ENCODE measurements at places on chromosomes 5 and 9.

DNA sequence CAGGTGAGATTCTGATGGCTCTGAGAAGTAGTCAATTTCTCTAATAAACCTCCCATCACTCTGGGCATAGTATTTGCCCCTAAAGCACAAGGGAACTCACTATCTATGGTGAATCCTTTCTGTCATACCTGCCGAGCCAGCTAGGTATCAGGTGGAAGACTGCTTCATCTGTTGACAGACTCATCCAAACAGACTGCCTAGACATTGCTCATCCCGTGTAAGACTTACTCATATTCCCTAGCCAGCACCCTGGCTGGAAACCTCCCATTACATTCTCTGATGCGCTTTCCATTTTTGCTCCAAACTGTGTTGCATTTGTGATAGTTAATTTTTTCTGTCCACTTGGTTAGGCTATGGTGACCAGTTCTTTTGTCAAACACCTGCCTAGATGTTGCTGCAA, 595.9 kb downstream of the DNAH5 start:
- DNase-seq, result no peak

DNA sequence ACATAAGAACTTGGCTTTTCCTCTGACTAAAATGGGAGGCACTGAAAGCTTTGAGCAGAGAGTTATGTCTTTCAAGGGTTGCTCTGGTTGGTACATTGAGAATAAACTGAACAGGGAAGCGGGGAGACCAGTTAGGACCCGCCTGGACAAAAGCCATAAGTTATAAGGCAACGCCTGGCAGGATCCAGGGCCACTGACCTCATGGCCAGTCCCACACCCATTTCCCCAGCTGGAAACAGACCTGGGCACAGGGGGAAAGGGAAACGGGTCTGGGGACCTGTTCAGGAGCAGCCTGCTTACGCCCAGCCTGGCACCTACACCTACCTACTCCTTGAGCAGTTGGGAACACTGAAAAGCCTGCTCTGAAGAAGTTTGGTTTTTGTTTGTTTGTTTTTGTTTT, 1.3 kb downstream of the SPINK4 start:
- DNase-seq, result no peak

GRCh38 chr9:135830496-135830895, 76.8 kb downstream of the CAMSAP1 start:
- DNase-seq, result no peak

DNA sequence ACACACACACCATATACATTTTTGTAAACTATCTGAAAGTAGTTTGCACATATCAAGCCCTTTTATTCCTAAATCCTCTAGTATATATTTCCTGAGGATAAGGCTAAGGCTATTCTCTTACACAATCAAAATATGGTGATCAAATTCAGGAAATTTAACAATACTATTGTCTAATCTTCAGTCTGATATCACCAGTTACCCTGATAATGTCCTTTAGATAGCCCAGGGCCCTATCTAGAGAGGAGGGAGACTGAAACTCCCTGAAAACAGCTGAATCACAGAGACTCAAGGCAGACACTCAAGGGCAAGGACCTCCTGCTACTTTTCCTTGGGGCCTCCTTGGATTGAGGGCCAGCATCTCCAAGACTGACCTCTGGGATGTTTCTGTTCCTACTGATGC, 30.4 kb downstream of the PTTG1 start:
- no peak for DNase-seq

- DNase-seq, result no peak
Measured at GRCh38 chr5:10034001-10034400, 215.7 kb downstream of the ATPSCKMT start.

DNA sequence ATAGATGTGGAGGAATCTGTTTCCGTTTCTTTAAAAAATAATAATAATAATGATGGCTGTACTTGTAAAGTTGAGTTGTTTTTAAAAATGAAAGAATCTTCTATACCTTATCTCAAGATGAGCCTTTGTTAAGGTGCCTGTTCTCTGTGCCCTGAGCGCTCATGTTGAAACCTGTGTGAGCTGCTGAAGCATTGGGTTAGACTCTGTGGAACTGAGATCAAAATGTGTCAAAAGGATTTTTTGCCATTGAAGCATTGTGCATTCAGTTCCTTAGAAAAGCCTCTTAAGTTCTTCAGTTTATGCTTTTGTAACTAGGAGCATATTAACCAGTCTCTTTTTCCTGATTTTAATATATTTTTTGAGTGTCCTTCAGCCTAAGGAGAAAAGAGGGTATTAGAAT, 67.7 kb downstream of the NUP214 start:
- DNase-seq, result no peak

DNA sequence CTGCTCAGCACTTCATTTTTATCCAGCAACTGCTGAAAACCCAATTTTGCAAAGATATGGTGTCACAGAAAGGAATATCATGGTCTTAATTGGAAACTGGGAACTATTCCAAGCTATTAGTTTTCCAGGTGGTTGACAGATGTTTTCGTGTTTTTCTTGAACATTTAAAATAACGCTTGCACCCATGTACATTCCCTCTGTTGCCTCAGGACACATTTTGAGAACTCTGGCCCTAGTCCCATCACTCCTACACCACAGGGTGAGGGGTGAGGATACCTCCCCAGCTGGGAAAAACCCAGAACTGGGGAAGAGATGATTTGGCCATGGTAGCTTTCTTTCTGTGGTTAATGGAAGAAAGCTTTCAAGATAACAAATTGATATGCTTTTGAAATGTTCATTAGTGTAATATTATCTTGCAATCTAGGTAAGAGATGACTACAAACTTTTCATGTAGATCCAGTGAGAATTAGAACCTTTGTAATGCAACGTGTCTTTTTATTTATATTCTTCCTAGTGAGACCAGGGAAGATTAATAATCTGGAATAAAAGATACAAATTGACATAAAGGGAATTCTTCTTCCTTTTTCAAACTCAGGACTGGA, 627.0 kb downstream of the RAB3C start:
- no peak for DNase-seq

DNA sequence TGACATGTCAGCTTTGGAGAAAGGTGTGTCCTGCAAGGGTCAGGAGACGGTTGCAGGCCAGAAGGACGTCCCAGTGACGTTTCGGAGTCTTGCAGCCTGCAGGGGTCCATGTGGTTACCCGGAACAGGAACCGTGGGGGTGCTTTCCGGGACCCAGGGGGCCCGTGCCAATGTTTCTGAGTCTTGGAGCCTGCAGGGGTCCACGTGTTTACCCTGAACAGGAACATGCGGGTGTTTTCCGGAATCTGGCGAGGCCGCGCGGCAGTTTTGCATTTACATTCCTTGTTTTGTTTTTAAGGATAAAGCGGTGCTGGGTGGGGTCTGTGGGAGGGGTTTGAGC, 30.6 kb downstream of the NKD2 start:
- DNase-seq, result no peak

DNA sequence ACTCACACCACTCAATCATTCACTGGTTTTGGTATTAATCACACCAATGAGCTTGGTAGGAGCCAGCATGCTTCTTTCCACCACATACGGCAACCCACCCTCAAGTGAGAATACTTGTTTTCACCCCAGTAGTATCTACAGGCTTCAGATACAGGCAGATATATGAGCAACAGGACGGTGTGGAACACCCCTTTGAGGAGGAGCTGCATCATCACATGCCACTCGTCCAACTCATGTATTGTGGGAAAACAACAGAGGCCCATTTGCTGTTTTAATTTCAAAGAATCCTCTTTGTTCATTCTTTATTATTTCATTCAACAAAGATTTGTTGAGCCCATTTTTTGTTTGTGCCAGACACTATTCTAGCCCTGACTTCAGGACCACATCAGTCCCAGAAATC, 46.0 kb downstream of the RORB start:
- DNase-seq, result no peak

DNA sequence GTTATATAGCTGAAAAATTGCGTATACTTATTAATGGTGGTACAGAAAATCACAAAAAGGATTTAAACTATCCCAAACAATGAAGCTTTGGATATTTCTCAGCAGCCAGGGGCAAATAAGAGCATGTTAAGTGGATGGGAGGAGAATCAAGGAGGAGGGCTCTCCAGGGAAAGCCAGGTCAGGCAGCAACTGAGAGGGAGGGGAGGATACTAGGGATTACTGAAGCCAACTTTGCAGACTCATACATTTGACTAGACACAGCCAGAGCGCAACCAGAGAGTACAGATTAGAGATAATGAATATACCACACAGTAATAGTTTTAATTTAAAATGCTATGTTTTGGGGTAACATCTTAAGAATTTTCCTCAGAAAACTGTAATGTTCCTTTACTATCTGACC, 360.2 kb downstream of the HCN1 start:
- no peak for DNase-seq

GRCh38 chr9:105188746-105189145, 55.7 kb upstream of the SLC44A1 start:
- no peak for DNase-seq

GRCh38 chr5:148932355-148932935, 106.0 kb downstream of the ADRB2 start:
- DNase-seq, result no peak

DNA sequence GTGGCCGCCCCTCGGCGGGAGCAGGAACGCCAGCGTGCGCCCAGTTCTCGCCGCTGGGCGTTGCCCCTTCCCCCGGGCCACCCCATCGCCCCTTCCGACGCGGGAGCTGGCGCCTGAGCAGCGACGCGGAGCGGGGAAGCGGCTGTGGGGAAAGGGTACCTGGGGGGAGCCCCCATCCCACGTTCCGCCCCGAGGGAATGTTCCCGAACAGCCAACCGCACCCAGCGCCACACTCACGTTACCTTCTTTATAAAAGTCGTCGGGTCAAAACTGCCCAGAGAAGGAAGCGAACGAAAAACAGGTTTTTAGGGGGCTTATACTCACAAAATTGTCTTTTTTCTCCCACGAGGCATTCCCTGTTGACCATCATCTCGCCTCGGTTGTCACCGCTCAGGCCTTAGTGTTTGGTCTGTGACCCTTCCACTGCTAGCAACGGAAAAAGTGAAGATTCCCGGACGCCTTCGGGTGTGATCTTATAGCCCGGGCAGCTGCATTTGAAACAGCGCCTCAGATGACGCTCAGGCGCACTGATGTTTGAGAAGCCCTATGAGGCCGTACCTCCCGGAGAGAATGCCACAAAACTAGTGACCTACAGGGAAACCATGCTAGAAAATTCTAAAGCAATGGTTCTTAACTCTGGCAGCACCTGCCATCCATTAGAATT, 475 bp upstream of the GOLM1 start:
- no peak for DNase-seq

GRCh38 chr5:161165998-161166660, 314.1 kb upstream of the ATP10B start:
- DNase-seq, result no peak

GRCh38 chr5:43514471-43514815, 505 bp downstream of the C5orf34 start:
- DNase-seq, result no peak

DNA sequence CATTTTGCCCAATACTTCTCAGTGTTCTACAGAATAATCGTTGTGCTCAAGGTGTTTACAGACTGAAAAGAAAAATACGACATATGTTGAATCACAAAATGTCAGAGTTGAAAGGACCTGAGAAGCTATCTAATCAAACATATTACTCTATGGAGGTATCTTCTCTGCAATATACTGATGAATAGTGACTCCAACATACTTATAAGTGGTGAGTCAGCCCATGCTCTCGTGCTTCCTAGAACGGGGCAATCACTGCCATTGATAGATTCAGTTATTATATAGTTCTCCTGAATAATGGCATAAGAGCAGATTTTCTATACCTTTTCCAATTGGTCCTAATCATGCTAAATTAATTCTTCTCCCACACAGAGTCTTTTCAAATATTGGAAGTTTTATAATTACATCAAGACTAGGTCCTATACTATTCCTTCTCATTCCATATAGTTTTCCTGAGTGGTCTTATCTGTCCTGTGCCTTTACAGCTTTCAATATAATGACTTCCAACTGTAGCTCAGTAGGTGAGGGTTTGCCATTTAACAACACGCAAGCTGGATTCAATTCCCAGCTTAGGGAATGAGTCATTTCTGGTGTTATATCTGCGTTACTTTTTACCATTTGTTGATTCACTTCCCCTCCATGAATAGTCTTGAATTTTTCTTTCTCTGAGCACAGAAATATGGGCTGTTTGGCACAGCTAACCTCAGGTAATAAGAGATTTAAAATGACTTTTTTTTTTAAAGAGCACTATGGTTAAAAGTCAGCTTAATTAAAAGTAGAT, 81.1 kb downstream of the PLK2 start:
- DNase-seq, result no peak

DNA sequence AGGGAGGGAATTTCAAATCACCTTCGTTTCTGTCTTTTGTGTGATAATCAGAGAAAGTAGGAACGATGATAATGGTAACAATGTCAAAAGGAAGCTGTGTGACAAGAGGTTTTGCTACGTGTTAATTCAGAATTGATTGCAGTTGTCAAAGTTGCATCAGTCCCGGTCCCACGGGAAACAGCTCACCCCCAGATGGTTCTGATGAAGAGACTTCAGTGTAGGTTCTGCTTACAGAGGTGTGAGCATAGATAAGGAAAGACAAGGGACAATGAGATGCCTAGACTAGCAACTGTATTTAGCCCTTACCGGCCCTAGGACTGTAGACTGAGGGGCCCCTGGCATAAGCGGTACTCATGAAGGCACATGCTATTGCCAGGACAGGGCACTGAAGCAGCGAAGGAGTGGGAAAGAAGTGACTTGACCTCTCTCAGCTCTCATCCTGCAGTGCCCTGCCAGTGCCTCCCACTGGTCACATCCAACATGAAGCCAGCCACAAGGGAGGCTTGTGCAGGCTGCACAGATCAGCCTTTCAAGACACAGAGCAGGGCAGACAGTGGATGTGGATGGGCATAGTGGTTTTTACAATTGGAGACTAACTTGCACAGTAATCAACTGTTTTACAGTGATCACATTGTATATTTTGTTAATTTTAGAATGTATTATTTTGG, 21.1 kb downstream of the PDE8B start:
- DNase-seq, result no peak

DNA sequence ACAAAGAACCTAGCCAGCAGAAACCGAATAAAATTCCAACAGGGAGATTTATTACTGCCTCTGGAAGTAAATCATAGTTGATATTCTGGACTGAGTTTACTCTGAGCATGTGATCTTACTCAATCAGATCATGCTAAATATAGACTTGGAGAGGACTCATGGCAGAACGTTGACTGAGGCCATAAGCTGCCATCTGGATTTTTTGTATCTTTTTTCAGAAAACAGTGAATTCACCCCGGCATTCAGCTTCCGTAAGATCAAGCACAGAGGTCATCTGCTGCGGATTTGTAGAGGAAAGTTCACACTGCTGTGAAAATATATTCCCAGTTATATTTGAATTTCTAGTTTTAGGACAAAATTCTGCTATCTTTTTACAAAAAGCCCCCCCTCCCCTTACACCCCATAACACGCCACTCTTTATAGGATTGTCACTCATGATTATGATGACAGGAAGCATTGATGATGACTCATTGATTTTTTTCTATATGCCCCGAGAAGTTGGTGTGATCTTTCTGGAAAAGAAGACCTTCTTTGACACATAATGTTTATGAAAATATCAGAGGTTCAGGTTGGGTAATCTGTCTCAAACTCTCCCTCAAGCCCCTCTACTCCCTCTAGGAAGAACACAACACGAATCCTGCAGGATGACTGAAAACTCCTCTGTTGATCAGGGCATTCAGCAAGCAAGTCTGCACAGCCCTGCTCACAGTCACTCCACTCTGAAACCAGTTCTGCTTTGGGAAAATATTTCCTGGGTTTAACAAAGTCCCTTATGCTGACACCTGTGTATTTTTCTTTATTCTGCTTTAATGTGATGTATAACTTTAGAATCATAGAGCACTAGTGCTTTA, 70.8 kb downstream of the NXNL2 start:
- no peak for DNase-seq
